ENCODE measurements at places on chromosomes 4 and X.

- no peak for DNase-seq
These were observed 42.0 kb downstream of the APELA start for GRCh38 chr4:164918956-164919355.

DNA sequence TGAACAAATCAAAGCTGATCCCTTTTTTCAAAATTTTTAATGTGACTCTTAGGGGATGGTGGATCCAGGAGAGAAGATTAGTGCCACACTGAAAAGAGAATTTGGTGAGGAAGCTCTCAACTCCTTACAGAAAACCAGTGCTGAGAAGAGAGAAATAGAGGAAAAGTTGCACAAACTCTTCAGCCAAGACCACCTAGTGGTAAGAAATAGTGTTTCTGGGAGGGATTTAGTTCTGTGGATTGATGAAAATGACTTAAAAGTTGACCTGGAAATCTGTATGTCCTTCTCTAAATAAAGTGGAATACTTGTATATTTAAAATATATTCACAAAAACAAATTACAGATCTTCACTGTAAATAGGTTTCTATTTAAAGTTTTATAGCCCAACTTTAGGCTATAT is 29.2 kb downstream of the NUDT9 start:
- no peak for DNase-seq

GRCh38 chr4:14515556-14515955 is 486.7 kb upstream of the CPEB2 start:
- no peak for DNase-seq

GRCh38 chr4:23483320-23483960 is 406.4 kb downstream of the PPARGC1A start:
- DNase-seq: no peak

DNA sequence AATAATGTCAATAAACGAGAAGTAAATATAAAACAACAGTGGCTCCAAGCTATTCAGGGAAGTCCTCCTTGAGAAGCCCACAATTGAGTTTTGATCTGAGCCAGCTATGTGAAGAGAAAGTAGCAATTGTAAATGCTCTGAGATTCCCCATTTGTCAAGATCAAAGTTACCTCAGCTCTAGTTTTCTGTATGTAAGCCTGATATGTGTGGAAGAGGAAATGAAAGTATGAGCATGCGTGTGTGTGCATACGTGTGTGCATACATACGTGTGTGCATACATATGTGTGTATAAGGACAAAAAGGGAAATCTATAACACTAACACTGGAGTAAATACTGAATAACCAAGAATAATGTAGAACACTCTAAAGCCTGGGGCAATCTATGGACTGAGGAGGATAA is 130.3 kb downstream of the SCFD2 start:
- no peak for DNase-seq

DNA sequence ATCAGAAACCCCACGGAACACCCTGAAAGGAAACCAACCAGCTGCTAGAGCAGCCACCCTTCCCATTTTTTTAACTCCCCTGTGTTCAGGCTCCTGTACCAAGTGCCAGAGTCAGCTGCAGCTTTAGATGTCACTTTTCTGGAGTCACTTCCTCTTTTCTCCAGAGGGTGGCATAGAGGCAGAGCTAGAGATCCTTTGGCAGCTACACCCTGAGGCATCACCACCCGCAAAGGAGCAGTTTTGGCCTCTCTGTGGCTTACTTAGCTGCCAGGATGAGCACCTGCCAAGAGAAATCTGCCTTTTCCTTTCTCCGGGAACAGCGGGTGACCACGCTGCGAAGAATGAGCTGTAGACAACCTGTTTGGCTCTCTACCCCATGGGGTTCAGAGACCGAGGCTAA is 58.0 kb upstream of the CHRDL1 start:
- DNase-seq: no peak

GRCh38 chrX:136954930-136955329 is 74.4 kb upstream of the RBMX start:
- no peak for DNase-seq

- no peak for DNase-seq
These were observed 108.3 kb downstream of the AFAP1 start for GRCh38 chr4:7831330-7831729.

GRCh38 chr4:102169345-102169744 is 175.9 kb downstream of the SLC39A8 start:
- DNase-seq: no peak

DNA sequence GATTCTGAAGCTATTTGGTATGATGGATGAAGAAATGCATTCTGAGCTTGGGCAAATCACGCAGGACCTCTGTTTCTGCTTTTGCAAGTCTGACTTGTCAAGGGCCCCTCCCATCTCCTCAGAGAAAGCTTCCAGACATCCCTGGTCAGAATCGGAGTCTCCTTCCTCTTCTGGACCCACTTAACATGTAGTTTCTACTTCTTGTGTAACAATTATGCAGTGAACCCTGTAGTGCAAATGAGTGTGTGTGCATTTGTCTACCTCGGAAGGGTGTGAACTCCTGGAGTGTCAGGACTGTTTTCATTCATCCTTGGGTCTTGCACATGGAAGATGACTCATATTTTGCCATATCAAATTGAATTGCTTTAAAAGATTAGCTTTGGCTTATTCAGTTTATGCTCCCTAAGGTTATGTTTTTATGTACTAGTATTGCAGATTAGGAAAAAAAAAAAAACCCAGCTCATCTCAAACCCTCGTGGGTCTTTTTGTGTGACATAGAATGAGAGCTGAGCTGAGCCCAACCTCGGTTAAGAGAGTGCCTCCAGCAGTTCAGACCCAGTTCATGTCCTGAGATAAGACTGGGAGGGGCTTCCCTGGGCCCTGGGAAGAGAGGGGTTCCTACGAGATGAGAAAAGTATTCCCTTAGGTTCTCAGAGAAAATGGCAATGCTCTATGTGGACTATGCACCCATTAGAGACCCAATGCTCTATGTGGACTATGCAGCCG is 61.1 kb upstream of the RPL34 start:
- DNase-seq: no peak

DNA sequence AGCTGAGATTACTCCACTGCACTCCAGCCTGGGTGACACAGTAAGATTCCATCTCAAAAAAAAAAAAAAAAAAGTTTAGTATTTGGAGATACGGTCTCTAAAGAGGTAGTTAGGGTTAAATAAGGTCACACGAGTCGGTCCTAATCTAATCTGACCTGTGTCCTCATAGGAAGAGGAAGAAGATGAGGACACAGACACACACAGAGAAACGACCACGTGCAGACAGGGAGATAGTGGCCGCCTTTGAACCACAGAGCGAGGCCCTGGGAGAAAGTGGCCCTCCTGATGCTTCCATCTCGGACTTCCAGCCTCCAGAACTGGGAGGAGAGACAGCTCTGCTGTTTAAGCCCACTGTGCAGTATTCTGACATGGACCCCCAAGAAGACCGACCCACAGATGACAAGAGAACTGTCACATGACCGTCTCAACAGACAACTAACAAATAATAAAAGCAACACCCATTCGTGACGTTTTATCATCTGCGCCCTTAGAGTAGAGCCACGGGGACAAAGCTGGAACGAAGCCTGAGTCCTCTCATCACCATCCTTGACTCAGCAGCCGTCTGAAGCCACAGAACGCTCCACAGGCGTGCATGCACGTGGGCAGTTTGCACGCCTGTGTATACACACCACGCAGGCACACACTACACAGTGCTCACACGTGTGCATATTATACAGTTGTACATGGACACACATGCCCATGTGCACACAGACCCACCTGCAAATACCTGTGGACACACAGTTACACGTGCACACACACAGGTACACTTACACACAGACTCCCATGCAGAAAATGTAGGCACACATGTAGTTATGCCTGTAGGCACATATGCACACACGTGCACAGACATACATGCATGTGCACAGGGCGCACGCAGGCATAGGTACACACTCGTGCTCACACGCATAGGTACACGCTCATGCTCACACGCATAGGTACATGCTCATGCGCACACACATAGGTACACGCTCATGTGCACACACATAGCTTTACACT is 51.7 kb downstream of the FAM53A start:
- no peak for DNase-seq

DNA sequence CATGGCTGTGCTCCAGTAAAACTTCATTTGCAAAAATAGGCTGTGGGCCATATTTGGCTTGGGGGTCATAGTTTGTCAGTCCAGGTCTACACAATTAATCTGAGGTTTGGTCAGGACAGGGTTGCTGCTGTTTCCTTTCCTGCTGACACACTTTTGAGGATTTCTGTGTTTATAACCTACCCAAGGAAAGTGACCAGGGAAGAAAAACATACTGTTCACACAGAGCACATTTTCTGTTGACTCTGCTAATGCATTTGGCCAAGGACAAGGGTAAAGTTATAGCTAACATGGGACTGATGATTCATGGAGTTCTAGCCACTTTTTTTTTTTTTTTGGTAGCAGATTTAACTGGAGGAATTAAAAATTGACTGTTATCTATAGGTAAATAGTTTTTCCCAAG is 43.9 kb upstream of the GEMIN8 start:
- DNase-seq: no peak

- no peak for DNase-seq
These were observed 395.2 kb downstream of the SPOCK3 start for GRCh38 chr4:166838975-166839614.

- no peak for DNase-seq
These were observed 82.0 kb downstream of the MANBA start for GRCh38 chr4:102678695-102679335.

- no peak for DNase-seq
These were observed 66.8 kb downstream of the TSC22D3 start for GRCh38 chrX:107708762-107709161.

DNA sequence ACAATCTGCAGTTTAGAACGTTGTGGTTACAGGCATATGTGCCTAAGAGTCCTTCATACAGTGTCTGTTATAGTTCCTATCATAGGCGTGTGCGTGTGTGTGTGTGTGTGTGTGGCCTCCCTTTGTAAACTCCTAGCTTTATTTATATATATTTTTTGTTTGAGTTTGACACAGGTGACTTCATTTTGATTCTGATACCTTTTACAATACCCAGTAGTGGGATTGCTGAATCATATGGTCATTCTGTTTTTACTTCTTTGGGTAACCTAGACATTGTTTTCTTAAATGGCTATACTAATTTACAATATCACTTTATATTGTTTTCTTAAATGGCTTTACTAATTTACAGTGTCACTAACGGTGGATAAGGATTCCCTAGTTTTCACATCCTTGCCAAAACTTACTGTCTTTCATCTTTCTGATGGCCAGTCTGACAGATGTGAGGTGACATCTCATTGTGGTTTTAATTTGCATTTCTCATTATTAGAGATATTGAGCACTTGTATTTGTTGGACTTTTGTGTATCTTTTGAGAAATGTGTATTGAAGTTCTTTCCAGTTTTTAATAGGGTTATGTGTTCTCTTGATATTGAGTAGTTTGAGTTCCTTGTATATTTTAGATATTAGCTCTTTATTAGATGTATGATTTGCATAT is 211.1 kb upstream of the NUDT6 start:
- no peak for DNase-seq
